ENCODE measurements at places on chromosomes 5 and 9.

- no peak for DNase-seq
Observed at GRCh38 chr9:69444791-69445190, 119.8 kb downstream of the ENTREP1 start.

- DNase-seq = no peak
Observed at GRCh38 chr5:14439087-14439871, 142.3 kb upstream of the OTULINL start.

DNA sequence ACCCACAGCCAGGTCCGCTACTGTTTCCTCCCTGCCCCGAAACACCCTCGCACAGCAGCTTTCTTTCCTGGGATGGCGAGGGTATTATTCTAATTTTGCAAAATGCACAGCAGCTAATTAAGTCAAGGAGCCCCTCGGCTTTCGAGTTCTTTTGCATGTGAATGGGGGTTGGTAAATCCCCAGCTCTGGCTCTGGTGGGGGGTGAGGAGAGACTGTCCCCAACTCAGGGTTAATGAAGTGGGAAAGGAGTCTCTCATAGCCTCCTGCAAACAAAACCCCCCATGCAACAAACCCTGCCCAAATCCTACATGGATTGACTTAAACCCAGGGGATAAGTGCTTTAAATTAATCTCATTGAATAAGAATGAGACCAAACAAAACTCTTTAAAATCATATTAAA lies 8.8 kb downstream of the BARHL1 start:
- no peak for DNase-seq

DNA sequence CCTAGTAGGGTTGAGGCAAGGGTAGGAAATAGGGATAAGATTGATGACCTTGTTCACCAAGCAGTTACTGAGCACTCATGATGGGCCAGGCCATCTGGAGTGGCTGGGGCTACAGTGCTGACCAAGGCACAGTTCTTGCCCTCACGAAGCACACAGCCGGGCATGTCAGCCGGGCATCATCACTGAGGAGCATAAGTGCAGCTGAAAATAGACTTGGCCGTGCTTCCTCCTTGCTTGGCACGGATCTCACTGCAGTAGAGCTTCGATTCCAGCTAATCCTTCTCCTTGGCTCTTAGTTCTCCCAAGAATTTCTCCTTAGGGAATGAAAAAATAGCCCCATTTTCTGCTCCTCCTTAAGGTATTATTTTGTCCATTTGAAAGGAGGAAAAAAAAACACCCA lies 116.6 kb downstream of the NMUR2 start:
- no peak for DNase-seq

GRCh38 chr5:84063041-84063440 lies 321.6 kb downstream of the EDIL3 start:
- DNase-seq = no peak

- DNase-seq = no peak
Observed at GRCh38 chr9:121876658-121877271, 216.3 kb downstream of the TTLL11 start.

- no peak for DNase-seq
Observed at GRCh38 chr5:114435885-114436299, 74.0 kb downstream of the KCNN2 start.

GRCh38 chr5:43638107-43638506 lies 35.1 kb downstream of the NNT start:
- no peak for DNase-seq

- no peak for DNase-seq
Observed at GRCh38 chr5:173053041-173053440, 3.1 kb upstream of the CREBRF start.

GRCh38 chr5:124825250-124825982 lies 79.0 kb upstream of the ZNF608 start:
- peak; percentile 10 for DNase-seq

- peak; percentile 24 for DNase-seq
Observed at GRCh38 chr9:136059851-136060670, 35.0 kb downstream of the NACC2 start.

DNA sequence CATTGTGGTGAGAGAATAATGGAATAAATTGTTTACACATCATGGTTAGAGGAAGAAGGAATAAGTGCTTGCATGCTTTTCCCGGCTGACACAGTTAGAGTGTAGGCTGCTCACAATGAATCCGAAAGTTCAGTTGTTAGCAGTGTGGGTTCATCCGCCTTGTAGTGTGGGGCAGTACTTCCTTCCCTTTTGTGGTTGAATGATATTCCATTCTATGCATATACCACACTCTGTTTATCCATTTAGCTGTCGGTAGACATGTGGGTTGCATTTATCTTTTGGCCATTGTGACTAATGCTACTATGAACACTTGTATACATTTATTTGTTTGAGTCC lies 84.0 kb downstream of the COL5A1 start:
- peak; percentile 63 for DNase-seq

GRCh38 chr5:18113721-18114120 lies 479.5 kb downstream of the TAF11L14 start:
- DNase-seq = peak; percentile 52

- no peak for DNase-seq
Observed at GRCh38 chr9:2060424-2060823, 45.3 kb downstream of the SMARCA2 start.

DNA sequence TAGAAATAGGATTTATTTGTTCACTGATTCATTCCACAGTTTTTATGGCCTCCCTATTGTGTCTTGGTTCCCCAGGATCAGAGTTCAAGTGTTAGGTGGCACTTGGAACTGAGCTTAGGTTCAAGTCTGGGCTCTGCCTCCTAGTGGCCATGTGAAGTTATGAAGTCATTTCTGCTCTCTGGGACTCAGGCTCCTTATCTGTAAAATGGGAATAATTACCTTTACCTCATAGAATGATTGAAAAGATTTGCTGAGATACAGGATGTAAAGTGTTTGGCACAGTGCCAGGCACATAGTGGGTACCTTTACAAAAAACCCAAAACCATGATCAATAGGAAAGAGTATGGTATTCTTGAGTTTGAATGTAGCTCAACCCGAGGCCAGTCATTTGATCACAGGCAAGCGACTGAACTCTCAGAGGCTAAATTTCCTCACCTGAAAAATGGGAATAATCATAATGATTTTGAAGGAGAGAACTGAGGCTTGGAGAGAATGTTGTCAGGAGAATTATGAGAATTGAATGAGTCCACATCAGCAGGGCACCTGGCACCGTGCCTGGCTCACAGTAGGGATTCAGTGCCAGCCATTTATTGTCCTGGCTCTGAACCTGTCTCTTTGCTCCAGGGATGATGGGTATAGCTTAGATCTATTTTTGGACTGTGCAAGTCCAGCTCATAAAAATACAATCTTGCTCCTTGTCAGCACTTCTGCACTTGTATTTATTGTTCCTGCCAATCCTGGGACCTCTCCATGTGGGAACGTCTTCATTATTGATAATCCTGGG lies 10.8 kb downstream of the NSG2 start:
- no peak for DNase-seq

GRCh38 chr9:4423207-4423610 lies 67.1 kb upstream of the SLC1A1 start:
- no peak for DNase-seq

- DNase-seq = no peak
Observed at GRCh38 chr9:61667559-61668121, 477.8 kb downstream of the SPATA31A7 start.

GRCh38 chr9:133945977-133946753 lies 46.0 kb downstream of the VAV2 start:
- DNase-seq = no peak

DNA sequence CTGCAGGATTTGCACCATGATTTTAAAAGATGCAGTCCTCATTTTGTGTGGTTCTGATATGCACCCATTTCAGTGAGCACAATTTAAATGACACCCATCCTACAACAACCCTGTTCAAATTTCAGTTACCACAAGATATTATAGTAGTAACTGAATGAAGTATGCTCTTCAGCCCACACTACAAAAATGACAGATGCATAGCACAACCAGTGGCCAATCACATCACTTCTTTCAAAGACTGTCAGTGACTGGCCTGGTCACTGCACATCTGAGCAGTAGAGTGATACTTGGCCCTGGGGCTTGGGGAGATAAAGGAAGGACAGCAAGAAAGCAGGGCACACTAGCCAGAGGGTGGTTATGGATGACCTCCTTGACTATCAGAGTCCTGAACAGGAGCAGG lies 19.8 kb upstream of the IFNK start:
- no peak for DNase-seq

- no peak for DNase-seq
Observed at GRCh38 chr9:77847059-77847499, 184.5 kb downstream of the GNAQ start.

GRCh38 chr9:105957830-105958229 lies 263.5 kb downstream of the TMEM38B start:
- peak; percentile 5 for DNase-seq

GRCh38 chr5:24630918-24631317 lies 13.9 kb downstream of the CDH10 start:
- DNase-seq = no peak

GRCh38 chr9:120710110-120710981 lies 3.9 kb downstream of the MEGF9 start:
- DNase-seq = peak; percentile 76

DNA sequence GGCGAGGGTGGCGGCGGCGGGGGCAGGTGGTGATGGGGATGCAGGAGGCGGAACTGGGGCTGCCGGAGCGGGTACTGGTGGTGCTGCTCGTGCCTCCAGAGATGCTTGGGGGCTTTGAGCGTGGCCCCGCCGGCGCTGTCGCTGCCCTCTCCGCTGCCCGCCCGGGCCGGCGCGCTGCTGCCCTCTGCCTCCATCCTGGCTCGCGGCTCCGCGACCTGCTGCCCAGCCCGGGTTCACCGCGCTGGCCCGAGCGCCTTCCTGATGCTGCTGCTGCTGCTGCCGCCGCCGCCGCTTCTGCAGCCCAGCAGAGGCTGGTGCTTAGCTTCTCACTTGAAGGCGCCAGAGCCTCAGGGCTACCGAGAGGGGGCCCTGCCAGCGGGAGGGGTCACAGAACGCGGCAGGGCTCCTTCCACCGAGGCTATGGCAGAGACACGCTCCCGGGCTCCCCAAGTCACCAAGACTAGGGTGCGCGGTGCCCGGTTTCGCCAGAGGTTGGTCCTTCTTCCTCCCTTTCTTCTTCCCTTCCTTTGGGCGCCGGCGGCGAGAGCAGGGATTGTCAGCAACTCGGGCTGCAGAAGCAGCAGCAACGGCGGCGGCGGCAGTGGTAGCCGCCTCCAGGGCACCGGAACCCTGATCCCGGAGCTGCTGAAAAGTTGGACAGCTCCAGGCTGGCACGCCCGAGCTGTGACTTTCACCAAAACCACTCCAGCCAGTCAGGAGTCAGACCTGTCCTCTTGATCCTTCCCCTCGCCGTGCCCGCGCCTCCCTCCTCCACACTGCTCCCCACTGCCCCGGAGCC lies at the start of gene PDE4D:
Gene PDE4D, minus strand, starts transcription at position 298 of the 799 bp plus-strand sequence.
- DNase-seq = peak; percentile 75

DNA sequence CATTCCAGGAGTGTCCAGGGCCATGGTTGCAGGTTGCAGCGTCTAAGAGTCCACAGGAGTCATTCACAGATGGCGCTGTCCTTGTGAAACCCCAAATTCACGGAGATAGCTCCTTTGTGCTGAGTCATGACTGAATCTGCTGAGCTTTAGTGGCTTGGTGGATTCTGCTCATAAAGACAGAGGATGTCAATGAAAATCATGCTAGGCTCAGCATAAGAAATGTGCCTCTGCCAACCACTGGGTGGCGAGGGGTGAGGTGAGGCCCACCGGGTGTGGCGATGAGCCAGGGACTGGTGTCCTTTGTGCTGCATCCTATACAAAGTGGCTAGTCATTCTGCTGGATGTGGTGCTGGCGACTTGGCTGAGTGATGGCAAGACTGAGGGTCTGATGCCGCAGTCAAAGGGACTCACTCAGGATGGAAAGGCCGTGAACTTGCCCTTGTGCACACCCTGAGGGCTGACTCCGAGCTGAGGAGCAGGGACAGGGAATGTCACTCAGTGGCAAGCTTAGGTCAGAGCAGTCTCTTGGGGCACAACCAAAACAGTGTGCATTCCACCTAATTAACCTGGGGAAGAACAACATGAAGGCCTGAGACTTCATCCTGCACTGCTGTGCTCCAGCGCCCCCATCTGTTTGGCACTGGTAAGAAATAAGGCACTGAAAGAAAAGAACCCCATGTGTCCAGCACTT lies 71.5 kb downstream of the DAP start:
- DNase-seq = peak; percentile 81

- no peak for DNase-seq
Observed at GRCh38 chr5:151251621-151252020, 1.4 kb upstream of the GM2A start.

GRCh38 chr5:83011985-83012384 lies 65.2 kb downstream of the TMEM167A start:
- DNase-seq = no peak

DNA sequence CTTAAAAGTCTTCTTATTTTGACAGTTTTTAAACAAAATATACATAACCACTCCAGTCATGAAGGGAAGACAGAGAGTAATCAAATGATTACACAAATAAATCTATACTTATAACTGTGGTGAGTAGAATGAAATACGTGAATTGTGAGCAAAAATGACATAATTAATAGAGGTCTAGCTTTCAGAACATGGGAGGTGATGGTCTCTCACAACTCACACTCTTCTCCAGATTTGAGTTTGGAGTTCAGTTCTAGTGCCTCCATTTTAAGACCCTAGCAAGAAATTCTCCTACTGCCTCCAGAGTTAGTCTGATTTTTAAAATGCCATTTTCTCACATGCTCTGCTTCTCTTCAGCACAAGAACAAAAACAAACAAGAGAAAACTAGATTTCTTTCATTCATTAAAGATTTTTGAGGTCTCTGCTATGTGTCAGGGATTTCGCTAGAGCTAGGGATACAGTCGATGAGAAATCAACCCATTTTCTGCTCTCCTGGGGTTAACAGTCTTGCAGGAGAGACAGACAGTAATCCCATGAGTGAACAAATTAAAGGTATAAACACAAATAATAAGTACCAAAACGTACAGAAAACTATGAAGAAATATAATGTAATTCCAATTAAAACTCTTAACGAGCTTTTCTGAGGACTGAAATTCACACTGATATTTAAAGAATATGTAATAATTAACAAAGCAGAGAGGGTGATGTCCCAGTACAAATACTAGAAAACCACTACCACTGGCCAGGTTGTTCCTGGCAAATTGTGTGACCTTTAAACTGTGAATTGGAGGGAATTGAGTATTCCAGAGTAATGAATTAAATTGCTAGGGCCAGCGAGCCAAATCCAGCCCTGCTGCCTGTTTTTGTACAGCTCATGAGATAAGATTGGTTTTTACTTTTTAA lies 27.1 kb upstream of the HTR4 start:
- no peak for DNase-seq

DNA sequence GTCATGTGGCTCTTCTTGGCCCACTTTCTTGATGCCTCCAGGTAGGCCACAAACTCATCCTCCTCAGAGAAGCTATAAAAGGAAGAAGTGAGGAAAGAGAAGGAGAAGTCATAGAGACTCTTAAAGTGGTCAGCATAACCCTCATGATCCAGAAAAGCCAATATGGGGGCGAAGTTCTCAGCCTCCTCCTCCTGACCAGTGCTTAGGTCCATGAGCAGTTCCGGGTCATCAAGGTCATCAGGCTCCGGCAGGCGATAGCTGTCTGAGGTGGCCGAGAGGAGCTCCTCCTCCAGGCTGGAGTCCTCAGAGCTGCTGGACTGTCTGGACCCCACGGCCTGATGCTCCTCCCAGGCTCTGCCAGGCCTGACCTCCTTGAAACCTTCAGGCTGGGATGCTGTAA lies 34.7 kb downstream of the SH3TC2 start:
- DNase-seq = no peak
